ENCODE measurements at places on chromosomes 4 and X.

- no peak for DNase-seq
Measured at GRCh38 chr4:629915-630641, 4.7 kb downstream of the PDE6B start.

GRCh38 chr4:76897536-76898384 lies at the start of gene SOWAHB:
TSS of gene SOWAHB (minus strand) at chr4:76898144. CDS start at chr4:76897849, 295 bp downstream.
- DNase-seq, result no peak

GRCh38 chrX:80765220-80765625 lies 44.5 kb downstream of the BRWD3 start:
- no peak for DNase-seq

DNA sequence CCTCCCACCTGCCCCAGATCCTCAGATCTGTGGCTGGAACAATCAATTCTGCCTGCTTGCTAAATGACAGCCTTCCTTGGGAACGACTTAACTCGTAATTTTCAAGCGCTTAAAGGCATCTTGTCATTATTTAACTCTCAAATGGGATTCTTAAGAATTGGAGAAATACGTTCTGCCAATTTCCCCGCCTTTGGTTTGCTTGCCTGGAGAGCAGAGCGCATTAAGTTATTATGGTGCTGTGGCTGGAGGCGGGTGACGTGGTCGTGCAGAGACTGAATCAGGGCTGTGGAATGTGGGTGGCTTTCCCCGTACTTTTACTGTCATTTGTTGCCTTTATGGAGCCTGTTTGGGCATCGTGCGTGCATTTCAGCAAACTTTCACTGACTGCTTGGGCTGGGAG lies 78.9 kb upstream of the PSAPL1 start:
- DNase-seq, result no peak

- peak; percentile 63 for DNase-seq
Measured at GRCh38 chr4:38128478-38129459, 168.6 kb downstream of the PTTG2 start.

Data from stimulated activated CD4-positive, alpha-beta T cell treated with anti-CD3 and anti-CD28 coated beads, Interleukin-12 subunit alpha, Interleukin-12 subunit beta, amount 100 ng/mL, for 24 hours (primary cell).